ENCODE measurements at places on chromosomes 1 and 21.

- no peak for DNase-seq
These were observed 26.9 kb upstream of the LRRC3 start for GRCh38 chr21:44428281-44428960.

- no peak for DNase-seq
These were observed 92.6 kb upstream of the VAV3 start for GRCh38 chr1:108057541-108057940.

DNA sequence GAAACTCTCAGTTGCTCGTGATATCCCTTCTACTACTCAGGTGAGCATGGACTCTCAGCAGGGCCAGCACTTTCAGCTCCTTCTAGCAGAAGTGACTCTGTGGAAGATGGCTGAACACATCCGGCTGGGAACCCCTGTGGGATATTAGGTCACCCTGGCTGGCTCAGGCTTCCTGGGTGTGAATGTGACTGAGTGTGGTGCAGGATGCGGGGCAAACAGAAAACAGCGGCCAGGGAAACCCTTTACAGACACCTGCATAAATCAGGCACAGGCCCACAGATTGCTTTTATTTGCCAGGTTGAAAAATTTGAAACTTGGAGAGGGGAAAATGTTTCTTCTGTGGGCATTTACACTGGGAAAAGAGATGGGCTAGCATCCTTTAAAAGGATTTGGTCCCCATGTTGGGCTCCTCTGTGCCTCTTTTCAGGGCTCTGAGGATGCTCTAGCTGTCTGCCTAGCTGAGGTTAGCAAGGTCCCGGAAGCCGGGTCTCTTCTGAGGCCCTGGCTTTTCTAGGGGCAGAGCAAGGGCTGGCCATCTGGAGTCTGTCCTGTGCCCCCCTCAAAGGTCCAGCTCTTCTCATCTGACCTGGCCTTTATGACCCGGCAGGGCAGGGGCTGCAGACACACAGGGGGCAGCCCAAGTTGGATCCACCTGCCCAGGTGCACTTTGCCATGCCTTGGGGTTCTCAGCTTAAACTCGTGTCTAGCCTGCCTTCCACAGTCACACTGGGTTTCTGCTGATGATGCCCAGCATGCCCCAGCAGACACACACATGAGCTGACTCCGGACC lies 243.0 kb downstream of the SIPA1L2 start:
- DNase-seq, result no peak

GRCh38 chr1:196357913-196358312 lies 250.3 kb downstream of the KCNT2 start:
- no peak for DNase-seq

All from AG08395 (cell line).